ENCODE measurements at places on chromosomes 1 and 21.

- no peak for DNase-seq
These were observed 394.8 kb upstream of the ESRRG start for GRCh38 chr1:217117973-217118465.

GRCh38 chr21:43355925-43356289, 71.0 kb downstream of the SIK1 start:
- DNase-seq = no peak

- no peak for DNase-seq
These were observed 258.7 kb upstream of the AJAP1 start for GRCh38 chr1:4395676-4396075.

DNA sequence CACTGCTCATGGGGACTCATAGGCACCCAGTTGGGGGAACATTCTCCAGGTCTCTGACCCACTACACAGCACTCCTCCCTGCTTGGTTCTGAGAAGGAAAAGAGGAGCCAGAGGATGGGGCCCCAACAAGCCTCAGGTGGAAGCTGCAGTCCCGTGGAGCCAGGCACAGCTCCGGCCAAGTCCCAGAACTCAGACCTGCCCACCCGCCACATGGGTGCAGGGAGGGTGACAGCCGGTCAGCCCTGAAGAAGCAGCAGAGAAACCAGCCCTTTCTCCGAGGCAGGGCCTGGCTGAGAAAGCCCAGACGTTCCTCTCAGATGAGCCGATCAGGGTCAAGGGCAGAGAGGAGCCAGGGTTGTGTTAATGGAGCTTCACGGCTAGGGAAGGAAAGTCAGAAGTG, 106.5 kb downstream of the PRDM16 start:
- no peak for DNase-seq
